GM13976 (cell line): ENCODE measurements at places on chromosomes 2 and 18.

DNA sequence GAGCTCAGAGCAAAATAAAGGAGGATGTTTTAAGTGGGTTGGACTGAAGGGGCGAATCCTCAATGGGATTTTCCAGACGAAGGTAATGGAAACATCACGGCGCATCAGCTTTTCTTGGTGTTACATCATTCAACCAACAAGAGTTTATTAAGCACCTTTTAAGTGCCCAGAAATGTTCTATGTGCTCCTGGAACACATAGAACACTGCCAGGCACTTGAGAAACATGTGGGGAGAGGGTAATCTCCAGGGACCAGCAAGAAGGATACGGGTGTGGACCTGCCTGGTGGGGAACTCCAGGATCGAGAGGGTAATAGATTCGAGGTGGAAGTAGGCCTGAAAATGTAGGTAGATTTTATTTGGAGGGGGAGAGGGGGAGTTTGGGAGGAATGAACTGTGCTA is 168.6 kb downstream of the PRKCE start:
- DNase-seq = no peak

- DNase-seq = no peak
These were observed 103.3 kb downstream of the CTAGE1 start for GRCh38 chr18:22314420-22314819.

DNA sequence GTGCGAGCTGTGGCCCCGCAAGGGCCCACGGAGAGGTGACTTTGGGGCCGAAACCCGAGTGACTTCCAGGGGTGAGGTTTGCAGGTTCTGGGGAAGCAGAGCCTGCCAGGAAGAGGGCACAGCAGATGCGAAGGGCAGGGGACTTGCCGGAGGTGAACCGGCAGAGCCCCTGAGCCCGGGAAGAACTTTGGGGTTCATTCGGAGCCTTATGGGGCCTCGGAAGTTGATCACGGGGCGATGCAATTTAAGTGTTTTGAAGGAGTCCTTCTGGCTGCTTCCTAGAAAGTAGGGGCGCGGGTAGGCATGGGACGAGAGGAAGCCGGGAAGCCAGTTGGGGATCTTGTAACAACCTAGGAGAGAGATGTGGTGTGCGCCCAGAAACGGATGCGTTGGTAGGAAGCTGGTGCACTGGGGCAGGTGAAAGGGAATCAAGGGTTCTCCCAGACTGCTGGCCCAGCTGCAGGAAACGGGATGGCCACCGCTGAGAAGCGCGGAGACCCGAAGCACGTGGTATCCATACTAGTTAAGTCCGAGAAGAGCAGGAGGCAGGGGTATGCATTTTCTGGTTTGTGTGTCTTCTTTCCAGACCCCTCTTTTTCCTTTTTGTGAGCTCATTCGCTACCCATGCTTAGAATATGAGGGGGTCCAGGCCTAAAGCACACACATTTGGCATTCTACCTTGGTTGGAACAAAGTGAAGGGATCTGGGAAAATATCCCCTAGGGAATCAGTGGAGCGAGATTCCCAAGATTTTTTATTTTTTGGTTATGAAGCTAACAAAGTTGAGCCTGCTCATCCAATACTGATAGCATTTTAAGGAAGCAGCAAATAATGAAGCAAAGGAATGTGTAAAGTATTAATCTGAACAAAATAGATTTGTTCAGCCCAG is 758 bp downstream of the SCLY start:
- peak; percentile 48 for DNase-seq

GRCh38 chr2:114127372-114127771 is 237.5 kb downstream of the ACTR3 start:
- no peak for DNase-seq

DNA sequence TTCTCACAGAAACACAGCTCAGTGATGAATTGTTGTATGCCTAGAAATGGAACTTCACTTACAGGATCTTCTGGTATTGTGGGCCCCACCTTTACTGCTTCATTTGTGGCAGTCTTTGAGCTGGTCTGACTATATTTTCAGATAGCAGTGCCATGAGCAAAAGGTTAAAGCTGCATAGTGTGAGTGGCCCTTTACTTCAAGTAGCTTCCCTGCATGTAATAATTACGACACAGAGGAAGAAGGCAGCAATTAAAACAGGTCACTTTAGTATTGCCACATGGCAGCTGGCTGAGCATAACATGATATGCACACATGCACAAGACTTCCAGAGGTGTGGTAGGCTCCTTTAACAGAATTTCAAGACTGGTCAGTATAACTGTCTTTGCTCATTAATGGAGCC is 426.3 kb upstream of the ZEB2 start:
- DNase-seq = no peak

DNA sequence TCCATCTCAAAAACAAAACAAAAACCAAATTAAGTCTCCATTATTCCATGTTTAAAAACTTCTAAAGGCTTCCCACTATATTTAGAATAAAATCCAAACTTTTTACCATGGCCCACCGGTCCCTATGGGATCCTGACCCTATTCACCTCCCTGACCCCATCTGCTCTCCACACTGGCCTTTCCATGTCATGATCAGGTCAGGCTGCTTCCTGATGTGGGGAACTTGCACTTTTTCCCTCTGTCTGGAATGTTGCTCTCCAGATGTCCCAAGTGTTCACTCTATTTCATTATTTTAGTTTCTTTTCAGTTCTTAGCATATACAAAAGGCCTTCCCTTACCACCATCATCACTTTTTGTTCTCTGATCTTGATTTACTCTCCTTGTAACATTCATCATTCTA is 7.5 kb upstream of the MTA3 start:
- no peak for DNase-seq

- DNase-seq = no peak
These were observed 32.4 kb downstream of the TEX51 start for GRCh38 chr2:126930970-126931590.

GRCh38 chr2:51219468-51219867 is 187.5 kb upstream of the NRXN1 start:
- DNase-seq = no peak

- DNase-seq = no peak
These were observed 130.3 kb upstream of the CXCR4 start for GRCh38 chr2:136248242-136248641.
